Left cardiac atrium (tissue), 4 donors: ENCODE measurements at places on chromosomes 11 and 22. TPM values are rescaled to one million over a fixed set of nuclear protein-coding genes. Genes with fewer than 3 reads are reported as not detected.
A peak's percentile ranks its signal among the peaks of the same experiment; 100 is the strongest.

The OR8B8 gene
- total RNA-seq, result not detected

The MS4A6E gene
- 0.47 TPM for total RNA-seq

GRCh38 chr11:110968348-110969062, 256.3 kb upstream of the ARHGAP20 start:
- no peak for DNase-seq

- no peak for DNase-seq
Observed at GRCh38 chr11:74162681-74163467, 7.9 kb downstream of the C2CD3 start.

DNA sequence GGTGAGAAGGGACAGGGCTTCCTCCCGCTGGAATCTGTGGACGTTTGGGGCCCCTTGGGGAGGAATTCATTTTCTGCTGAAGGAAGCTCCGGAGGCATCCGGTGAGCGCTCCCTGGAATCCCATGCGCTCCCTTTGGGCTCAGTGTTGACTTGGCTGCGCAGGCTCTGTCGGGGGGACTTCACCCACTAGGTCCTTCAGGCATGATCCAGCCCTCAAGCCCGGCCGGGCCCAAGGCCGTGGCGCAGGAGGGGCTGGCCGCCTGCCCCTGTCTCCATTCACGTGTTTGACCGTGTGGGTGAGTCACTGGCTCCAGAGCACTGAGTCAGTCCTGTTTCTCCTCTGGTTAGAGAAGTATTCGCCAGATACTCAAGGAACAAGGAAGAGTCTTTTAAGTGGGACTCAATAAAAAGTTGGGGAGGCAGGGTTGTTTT, 1.4 kb downstream of the CTTN start:
- DNase-seq, result peak; percentile 89

DNA sequence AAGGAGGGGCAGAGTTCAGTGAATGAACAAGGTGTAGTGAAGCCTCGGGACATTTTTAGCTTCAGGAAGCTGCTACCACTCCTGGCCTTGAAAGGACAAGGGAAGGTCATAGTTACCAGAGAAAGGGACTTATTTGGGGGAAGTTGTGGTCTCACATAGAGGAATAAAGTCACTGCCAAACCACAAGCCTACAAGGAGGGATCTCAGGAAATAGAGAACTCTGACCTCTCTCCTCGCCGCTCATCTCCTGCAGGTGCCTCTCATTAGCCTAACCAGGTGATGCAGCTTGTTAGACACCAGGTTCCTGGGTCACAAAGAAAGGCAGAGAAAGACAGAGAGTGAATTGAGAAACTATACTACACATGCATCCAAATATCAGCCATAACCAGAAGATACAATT, 14.3 kb upstream of the TOLLIP start:
- DNase-seq, result no peak

GRCh38 chr11:120316880-120317688, 8.0 kb upstream of the TLCD5 start:
- DNase-seq, result peak; percentile 65
